ENCODE measurements at places on chromosomes 3 and 15.

- DNase-seq = no peak
Measured at GRCh38 chr3:144351011-144351410, 379.4 kb downstream of the DIPK2A start.

DNA sequence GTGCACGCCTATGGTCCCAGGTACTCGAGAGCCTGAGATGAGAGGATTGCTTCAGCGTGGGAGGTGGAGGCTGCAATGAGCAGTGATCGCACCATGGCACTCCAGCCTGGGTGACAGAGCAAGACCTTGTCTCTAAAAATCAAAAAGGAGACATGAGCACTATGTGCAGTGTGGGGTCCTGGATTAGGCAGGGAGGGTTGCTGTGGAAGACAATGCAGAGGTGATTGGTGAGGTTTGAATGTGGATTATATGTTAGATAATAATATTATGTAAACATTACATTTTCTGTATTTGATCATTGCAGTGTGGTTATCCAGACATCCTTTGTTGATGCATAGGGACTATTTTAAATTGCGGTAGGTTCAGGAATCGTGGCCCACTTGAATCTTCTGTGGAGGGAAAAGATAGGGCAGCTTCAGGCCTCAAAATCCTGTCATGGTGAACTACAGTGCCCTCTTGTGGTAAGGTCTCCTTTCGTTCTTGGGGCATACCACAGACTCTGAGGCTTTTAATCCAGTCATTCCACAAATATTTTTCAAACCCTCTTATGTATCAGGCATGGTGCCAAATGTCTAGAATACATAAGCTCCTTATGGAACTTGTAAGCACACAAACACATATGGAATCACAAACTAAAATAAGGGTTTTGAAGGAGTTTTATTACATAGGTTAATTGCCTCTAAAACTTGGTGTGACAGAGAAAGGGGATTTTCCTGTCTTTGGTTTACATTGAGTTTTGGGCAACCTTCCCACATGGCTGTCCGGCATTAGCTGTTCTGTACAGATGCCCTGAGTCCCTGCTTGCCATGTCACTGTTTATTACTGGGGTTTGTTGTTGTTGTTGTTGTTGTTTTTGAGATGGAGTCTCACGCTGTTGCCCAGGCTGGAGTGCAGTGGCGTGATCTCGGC lies 37.7 kb downstream of the GPD1L start:
- peak; percentile 95 for DNase-seq

GRCh38 chr3:155435821-155436220 lies 142.3 kb upstream of the STRIT1 start:
- no peak for DNase-seq

DNA sequence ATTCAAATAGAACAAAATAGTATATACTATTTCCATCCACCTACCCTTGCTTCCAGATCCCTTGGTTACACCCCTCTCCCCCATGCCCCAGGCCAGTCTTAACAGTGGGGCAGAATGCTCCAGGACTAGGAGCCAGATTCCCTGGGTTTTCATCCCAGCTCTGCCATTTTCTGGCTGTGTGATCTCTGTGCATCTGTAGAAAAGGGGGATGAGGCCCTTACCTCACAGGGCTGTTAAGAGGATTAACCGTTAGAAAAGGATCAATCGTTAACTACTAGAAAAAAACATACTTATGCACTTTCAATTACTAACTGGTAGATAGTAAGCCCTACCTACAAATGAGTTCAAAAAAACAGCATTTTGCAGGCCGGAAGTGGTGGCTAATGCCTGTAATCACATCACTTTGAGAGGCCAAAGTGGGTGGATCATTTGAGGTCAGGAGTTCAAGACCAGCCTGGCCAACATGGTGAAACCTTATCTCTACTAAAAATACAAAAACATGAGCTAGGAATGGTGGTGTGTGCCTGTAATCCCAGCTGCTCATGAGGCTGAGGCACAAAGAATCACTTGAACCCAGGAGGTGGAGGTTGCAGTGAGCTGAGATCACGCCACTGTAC lies 11.7 kb downstream of the EBLN2 start:
- DNase-seq = no peak

DNA sequence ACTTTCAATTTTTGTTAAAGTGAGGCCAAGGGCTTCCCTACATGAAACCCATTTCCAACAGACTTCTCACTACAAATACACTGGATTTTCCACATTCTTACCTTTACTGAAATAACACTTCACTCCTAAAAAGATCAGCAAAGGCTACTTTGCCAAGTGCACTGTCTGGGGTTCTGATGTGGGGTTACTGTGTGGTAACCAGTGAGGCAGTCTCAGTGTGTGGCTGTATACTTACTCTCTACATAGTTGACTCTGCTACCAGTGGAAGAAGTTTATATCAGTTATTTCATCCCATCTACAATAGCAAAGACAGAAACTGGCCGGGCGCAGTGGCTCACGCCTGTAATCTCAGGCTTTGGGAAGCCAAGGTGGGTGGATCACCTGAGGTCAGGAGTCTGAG lies 5.6 kb downstream of the WDR82 start:
- DNase-seq = no peak

DNA sequence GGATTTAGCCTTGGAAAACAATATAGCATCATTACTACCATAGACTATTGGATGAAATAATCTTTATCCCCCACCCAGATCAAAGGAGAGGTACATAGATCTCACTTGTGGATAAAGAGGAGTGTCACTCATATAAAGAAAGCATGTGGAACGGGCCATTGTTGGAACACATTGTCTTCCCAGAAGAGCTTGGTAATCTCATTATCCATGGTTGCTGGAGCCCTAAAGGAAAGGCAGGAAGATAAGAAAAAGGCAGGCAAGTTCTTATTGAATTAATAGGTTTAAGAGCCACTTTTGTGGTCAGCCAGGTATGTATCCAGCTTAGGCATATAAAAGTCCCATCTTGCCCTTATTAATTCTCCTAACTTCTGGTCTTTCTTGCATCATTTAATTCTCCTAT lies 659.1 kb downstream of the GRM7 start:
- DNase-seq = no peak

GRCh38 chr3:18853269-18853668 lies 295.0 kb upstream of the KCNH8 start:
- no peak for DNase-seq

DNA sequence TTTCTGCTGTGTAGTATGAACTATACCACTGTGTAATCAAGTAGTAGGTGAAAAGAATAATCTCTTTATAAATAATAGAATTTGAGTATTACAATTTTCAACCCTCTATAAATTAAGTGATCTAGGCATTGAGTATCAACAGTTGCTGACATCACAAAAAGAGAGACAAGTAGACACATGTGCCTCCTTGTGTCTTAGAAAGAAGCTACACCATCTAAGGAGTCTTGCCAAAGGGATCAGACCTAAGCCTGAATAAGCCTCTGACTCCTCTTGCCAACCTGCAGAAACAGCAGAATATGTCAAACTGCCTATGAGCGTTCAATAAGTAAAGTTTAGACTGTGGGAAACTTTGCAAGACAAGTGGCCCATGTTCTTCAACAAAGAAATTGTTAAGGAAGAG lies 5.8 kb upstream of the MTMR10 start:
- no peak for DNase-seq

DNA sequence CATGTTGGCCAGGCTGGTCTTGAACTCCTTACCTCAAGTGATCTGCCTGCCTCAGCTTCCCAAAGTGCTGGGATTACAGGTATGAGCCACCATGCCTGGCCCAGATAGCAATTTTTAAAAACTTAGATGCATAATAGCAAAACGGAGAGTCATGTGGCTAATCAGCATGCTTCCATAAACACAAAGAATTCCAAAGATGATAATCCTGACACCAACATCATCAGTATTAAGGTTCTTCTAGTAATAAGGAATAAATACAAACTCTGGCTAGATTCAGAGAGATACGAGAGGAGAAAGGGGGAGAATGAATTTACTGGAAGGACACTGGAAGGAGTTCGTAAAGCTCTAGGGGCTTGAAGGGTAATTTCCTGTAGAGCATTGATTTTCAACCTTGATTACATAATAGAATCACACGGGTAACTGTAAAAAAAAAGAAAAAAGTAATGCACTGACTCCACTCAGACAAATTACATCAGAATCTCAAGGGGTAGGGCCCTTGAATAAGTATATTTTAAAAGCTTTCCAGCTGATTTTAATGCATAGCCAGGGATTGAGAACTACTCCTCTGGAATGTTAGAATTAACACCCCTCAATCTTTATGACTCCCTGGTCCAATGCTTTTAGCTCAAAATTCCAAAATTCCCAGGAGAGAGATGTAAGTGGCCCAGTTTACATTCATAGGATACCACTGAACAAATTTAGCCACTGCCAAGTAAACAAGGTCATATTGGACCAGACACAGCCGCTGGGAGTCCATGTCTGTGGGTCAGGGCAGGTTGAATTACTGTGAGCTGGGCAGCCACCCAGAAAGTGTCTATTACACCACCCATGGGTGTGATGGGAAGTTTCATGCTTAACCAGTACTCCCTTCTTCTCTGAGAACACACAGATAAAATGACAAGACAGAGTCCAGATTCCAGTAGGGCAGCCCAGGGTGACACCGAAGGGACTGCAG lies 243.9 kb downstream of the TBL1XR1 start:
- peak; percentile 95 for DNase-seq

DNA sequence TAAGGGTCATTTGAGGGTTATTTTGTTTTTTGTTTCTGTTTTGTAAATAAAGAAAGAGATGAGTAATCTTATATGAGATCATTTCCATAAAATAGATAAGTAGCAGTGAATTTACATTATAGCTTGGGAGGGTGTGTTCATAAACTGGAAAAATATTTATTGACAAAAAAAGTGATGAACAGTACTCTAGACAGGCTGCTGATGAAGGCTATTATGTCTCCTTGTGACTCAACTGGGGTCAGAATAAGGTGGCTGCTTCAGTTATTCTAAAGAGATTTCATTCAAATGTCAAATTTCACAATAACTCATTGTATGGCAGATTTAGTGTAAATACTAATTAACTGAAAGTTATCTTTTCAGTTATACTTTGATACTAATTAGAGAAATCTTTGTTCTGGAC lies 251.1 kb upstream of the CMC1 start:
- no peak for DNase-seq

DNA sequence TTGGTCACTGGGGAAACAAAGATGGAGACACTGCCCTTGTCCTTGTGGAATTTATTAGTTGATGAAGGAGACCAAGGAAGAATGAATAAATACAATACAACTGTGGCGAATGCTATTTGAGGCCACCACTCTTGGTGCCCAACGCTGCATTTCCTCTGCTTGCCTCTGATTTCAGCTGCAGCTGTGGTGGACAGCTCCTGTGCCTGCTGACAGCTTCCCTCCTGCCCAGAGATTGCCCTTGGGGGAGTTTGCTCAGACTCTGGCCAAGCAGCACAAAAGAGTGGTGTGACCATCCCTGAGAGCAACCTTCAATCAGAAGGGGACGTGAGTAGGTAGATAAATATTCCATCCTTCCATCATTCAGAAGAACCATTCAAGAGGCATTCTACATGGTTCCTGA lies 64.6 kb upstream of the FHIT start:
- no peak for DNase-seq

- DNase-seq = peak; percentile 19
Measured at GRCh38 chr15:51494411-51495314, 127.9 kb downstream of the DMXL2 start.

DNA sequence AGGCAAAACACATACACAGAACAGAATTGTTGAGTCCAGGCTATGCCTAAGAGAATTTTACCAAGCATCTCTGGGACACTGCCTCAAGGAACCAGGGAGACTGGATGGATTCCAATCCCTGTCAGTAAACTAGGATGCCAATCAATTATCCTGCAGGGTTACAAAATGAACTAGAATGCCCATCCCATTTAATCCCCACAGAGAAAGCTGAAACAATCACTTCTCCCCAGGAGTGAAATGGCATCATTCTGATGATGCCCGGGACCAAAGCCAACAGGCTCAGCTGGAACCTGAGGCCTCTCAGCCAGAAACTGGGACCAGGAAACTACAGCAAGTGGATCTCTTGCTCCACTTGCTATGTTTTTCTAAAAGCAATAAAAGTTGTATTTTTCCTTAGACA lies 130.0 kb upstream of the TJP1 start:
- DNase-seq = no peak

GRCh38 chr3:181920409-181920808 lies 208.7 kb downstream of the SOX2 start:
- no peak for DNase-seq

GRCh38 chr3:61194892-61195538 lies 56.2 kb downstream of the FHIT start:
- no peak for DNase-seq

DNA sequence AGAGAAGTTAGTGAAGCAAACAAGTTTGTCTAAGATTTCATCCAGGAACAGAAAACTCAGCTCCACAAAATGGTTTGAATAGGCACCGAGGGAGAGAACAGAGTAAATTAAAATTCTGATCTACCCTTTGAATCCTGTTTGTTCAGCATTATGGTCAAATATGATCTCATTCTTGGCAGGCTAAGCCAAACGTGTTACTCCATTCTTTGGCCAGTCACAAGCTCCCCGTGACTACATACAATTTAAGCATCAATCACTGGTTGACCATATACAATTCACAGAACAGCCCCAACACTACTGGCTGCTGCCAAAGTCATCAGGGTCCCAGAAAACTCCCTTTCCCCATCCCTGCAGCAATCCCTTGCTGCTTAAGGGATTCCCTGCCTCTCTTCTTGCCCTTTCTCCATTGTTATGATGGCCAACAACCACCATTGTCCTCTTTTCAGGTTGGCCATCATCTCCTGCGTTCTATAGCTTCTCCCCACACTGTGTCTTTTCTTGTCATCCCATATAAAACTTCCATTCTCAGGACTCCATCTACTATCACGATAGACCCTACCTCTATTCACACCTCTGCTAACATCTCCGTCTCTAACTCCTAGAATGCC lies 46.3 kb downstream of the GOLIM4 start:
- no peak for DNase-seq

Data from AG04449 (cell line).